ENCODE measurements at places on chromosomes 2 and 18. TPM values are rescaled to one million over a fixed set of nuclear protein-coding genes. Genes with fewer than 3 reads are reported as not detected.

The UPP2 gene
- not detected for total RNA-seq

The CASP10 gene
- 1.2 TPM for total RNA-seq

The OTOS gene
- not detected for total RNA-seq

The ACTG2 gene
- 540 TPM for total RNA-seq

The MREG gene
- 5.3 TPM for total RNA-seq

The CD8B gene
- not detected for total RNA-seq

The NLRC4 gene
- not detected for total RNA-seq

- no peak overlapping the region for H3K4me3 ChIP-seq
- no peak overlapping the region for H3K27ac ChIP-seq
- H3K4me1 ChIP-seq = no peaks in the 10 kb centered on the region
- DNase-seq = no peak
- no peaks in the 10 kb centered on the region for H3K36me3 ChIP-seq
Observed at GRCh38 chr2:30398084-30398873, 48.8 kb upstream of the LCLAT1 start.

DNA sequence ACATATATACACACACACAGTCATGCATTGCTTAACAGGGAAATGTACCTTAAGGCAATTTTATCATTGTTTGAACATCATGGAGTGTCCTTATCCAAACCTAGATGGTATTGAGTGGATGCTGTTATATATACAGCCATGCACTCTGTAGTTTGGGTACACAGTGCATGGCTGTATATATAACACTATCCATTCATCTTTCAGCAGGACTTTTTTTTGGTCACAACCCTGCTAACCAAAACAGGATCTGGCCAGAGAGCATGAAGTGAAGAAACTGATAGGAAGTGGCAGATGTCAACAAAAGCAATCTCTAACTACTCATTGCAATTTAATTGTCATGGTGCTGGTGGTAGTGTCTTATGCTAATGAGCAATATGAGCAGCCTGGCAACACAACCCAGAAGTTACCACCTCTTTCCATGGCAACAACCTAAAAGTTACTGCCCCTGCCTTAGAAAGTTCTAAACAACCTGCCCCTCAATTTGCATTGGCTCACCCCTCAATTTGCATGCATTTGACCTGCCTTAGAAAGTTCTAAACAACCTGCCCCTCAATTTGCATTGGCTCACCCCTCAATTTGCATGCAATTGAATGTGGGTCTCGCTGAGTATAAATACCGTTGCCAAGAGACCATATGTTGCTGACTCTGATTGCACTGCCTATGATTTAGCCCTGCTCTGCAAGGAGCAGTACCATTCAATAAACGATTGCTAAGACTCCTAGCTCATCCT is 434.9 kb downstream of the DSEL start:
- no peaks in the 10 kb centered on the region for H3K4me1 ChIP-seq
- DNase-seq = no peak
- no peaks in the 10 kb centered on the region for H3K27me3 ChIP-seq
- H3K27ac ChIP-seq = no peak overlapping the region
- no peaks in the 10 kb centered on the region for H3K36me3 ChIP-seq

DNA sequence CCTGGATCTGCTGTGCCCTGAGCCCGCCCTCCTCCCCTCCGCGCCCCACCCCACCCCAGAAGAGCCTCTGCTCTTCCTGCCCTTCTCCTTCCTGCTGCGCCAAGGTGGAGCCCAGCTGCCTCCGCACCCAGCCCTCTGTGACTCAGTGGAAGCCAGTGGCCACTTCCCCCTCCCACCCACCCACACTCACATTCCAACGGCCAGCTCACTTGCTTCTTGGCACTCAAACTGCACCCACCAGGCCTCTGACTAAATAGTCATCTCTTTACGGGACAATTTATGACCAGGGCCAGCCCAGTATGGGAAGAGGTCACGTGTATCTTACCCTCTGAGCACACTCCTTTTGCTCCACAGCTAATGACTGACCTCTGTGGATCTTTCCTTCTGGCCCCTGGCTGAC is 150.4 kb upstream of the SLC1A4 start:
- no peaks in the 10 kb centered on the region for H3K27me3 ChIP-seq
- H3K4me1 ChIP-seq = peaks cover 23% of the 10 kb centered on the region
- no peaks in the 10 kb centered on the region for H3K36me3 ChIP-seq
- DNase-seq = peak; percentile 93
- H3K27ac ChIP-seq = peak overlapping the region; percentile 76

- no peak overlapping the region for H3K4me3 ChIP-seq
- no peak overlapping the region for H3K27ac ChIP-seq
- H3K27me3 ChIP-seq = no peaks in the 10 kb centered on the region
- no peaks in the 10 kb centered on the region for H3K36me3 ChIP-seq
Observed at GRCh38 chr2:75751824-75752468, 41.2 kb upstream of the GCFC2 start.

DNA sequence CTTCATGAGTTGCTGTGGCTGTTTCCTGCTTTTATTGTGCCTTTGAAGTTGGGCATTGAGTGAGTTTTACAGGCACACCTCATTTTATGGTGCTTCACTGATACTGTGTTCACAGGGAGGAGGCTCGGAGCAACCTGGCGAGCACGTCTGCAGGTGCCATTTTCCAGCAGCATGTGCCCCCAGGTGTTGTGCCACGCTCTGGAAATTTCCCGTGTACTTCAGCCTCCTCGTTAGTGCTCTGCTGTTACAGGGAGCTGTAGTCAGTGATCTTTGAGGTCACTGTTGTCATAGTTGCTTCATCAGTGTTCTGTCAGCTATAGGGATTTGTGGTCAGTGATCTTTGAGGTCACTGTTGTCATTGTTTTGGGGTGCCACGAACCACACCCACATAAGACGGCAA is 20.1 kb downstream of the CTDP1 start:
- no peak for DNase-seq
- H3K27me3 ChIP-seq = no peaks in the 10 kb centered on the region
- H3K4me3 ChIP-seq = no peak overlapping the region
- H3K4me1 ChIP-seq = peaks cover 4% of the 10 kb centered on the region
- no peak overlapping the region for H3K27ac ChIP-seq

DNA sequence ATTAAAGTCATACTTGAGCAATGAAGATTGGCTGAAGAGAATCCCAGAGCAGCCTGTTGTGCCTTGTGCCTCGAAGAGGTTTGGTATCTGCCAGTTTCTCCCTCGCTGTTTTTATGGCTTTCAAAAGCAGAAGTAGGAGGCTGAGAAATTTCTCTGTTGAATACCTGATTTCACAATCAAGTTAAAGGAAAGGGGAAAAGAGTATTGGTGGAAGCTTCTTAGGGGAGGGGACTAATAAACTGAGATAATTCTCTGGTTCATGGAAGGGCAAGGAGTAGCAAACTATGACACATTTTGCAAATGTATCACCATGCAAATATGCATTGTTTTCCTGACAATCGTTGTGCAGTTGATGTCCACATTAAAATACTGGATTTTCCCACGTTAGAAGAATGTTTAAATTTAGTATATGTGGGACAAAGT is at the start of gene IL1B:
Gene IL1B, minus strand, starts transcription at position 85 of the 423 bp plus-strand sequence. CDS start 550 bp downstream, outside the sequence.
- H3K36me3 ChIP-seq = no peaks in the 10 kb centered on the region
- peak; percentile 77 for DNase-seq
- peaks cover 5% of the 10 kb centered on the region for H3K4me1 ChIP-seq
- H3K27me3 ChIP-seq = no peaks in the 10 kb centered on the region

GRCh38 chr2:25265001-25265400 is 76.7 kb downstream of the DNMT3A start:
- no peak overlapping the region for H3K4me3 ChIP-seq
- no peaks in the 10 kb centered on the region for H3K27me3 ChIP-seq
- H3K4me1 ChIP-seq = no peaks in the 10 kb centered on the region
- peaks cover 2% of the 10 kb centered on the region for H3K36me3 ChIP-seq
- H3K27ac ChIP-seq = no peak overlapping the region
- no peak for DNase-seq

GRCh38 chr2:33083699-33084387 is 137.1 kb downstream of the LTBP1 start:
- H3K27ac ChIP-seq = no peak overlapping the region
- H3K4me3 ChIP-seq = no peak overlapping the region
- no peaks in the 10 kb centered on the region for H3K36me3 ChIP-seq
- no peaks in the 10 kb centered on the region for H3K27me3 ChIP-seq
- peaks cover 13% of the 10 kb centered on the region for H3K4me1 ChIP-seq

DNA sequence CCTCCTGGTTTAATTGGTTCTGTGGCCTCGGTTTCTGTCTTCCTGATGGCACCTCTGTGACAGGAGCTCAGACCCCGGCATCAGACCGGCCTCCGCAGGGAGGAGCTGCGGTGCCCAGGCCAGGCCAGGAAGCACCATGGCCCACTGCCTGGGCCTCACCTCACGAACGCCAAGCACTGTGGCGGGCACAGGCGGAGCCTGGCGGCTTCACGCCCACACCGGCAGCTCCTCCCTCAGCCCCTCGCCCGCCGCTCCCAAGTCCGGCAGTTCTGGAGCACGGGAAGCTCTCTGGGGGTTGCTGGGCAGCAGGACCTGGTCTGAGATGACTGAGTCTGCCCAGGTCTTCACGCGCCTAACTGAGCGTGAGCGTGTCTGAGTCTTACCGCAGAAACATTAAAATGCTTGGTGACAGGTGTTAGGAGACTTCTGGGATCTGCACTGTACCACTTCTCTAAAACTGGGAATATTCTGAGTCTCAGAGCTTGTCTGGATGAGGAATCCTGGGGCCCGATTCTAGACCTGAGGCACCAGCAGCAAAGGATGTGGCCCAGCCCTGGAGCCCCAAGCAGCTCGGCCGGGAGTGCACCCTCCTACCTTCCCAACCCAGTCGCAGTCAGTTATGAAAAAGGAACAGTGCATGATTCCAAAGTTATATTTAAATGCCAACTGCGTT is 21.9 kb downstream of the RTP5 start:
- H3K4me3 ChIP-seq = no peak overlapping the region
- DNase-seq = no peak
- no peaks in the 10 kb centered on the region for H3K27me3 ChIP-seq
- H3K36me3 ChIP-seq = no peaks in the 10 kb centered on the region

- no peak for DNase-seq
- no peaks in the 10 kb centered on the region for H3K36me3 ChIP-seq
- H3K27me3 ChIP-seq = no peaks in the 10 kb centered on the region
- H3K27ac ChIP-seq = no peak overlapping the region
Observed at GRCh38 chr2:235587202-235587601, 93.4 kb downstream of the AGAP1 start.

- no peak overlapping the region for H3K4me3 ChIP-seq
- no peak overlapping the region for H3K27ac ChIP-seq
- H3K36me3 ChIP-seq = peaks cover 4% of the 10 kb centered on the region
Observed at GRCh38 chr2:96587843-96588242, 50.3 kb downstream of the KANSL3 start.

DNA sequence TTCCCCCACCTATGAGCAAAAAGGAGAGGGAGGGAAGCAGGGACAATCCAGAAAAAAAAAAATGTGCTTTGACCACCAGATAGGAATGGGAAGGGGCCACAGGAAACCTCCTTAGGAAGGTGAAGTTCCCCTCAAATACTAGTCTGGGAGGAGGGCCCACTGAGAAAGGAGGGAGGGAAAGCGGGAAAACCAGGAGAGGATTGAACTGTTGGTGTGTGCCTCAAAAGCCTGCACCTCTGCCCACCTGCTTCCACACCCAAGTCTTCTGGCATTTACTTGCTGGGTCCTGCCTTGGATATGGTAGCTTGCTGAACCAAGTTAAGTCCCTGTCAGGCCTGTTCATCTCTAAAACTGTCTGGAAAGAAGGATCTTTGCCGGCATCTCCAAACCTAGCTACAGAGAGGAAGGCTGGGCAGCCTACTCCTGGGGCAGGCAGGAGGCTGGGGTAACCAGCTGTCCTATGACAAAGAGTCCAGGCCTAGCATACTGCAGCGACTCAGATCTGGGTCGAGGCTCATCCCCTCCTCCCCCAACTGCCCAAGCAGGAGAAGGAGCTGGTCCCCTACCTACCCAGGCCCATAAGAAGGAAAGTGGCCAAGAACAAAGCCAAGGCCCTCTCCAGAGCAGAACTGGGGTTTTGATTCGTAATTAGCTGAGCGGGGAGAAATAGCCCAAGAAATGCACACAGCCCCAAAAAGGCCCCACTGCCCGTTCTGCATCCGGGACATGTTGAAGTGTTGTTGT is 3.0 kb downstream of the EN1 start:
- peaks cover 82% of the 10 kb centered on the region for H3K27me3 ChIP-seq
- H3K4me3 ChIP-seq = peak overlapping the region; percentile 65
- peak overlapping the region; percentile 66 for H3K27ac ChIP-seq
- no peak for DNase-seq

- peak; percentile 42 for DNase-seq
- H3K4me1 ChIP-seq = no peaks in the 10 kb centered on the region
- H3K27ac ChIP-seq = no peak overlapping the region
- H3K4me3 ChIP-seq = no peak overlapping the region
- H3K36me3 ChIP-seq = no peaks in the 10 kb centered on the region
Observed at GRCh38 chr2:232418466-232419244, 12.0 kb downstream of the ALPG start.

GRCh38 chr2:763766-764525 is 86.7 kb upstream of the TMEM18 start:
- no peaks in the 10 kb centered on the region for H3K4me1 ChIP-seq
- no peak overlapping the region for H3K4me3 ChIP-seq
- no peaks in the 10 kb centered on the region for H3K27me3 ChIP-seq
- no peak overlapping the region for H3K27ac ChIP-seq
- H3K36me3 ChIP-seq = no peaks in the 10 kb centered on the region
- no peak for DNase-seq

DNA sequence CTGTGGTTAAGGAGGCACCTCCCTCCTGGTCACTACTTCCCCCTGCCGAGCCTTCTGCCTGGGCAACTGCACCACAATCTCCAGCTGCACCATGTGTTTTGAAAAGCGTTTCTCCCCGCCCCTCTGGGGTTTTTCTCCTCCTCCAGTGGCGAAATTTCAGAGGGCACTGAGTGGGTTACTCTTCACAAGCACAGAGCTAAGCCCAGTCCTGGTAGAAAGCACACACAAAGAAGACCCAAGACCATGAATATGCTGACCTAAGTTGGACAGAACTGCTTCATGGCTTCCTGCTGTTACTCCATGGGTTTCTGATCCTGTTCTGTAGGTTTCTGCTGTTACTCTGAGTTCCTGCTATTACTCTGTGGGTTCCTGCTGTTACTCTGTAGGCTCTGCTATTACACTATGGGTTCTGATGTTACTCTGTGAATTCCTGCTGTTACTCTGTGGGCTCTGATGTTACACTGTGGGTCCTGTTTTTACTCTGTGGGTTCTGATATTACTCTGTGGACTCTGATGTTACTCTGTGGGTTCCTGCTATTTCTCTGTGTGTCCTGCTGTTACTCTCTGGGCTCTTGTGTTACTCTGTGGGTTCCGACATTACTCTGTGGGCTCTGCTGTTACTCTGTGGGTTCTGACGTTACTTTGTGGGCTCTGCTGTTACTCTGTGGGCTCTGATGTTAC is 216.6 kb downstream of the RTP5 start:
- H3K4me1 ChIP-seq = no peaks in the 10 kb centered on the region
- no peaks in the 10 kb centered on the region for H3K36me3 ChIP-seq
- DNase-seq = no peak
- H3K27ac ChIP-seq = no peak overlapping the region
- H3K4me3 ChIP-seq = no peak overlapping the region

- H3K36me3 ChIP-seq = no peaks in the 10 kb centered on the region
- peaks cover 15% of the 10 kb centered on the region for H3K4me1 ChIP-seq
- DNase-seq = no peak
- H3K4me3 ChIP-seq = no peak overlapping the region
- H3K27me3 ChIP-seq = no peaks in the 10 kb centered on the region
Observed at GRCh38 chr18:49013291-49013691, 62.5 kb upstream of the SMAD7 start.

Data from astrocyte (in vitro differentiated cells and primary cell).